ENCODE measurements at places on chromosomes 11 and 22.

DNA sequence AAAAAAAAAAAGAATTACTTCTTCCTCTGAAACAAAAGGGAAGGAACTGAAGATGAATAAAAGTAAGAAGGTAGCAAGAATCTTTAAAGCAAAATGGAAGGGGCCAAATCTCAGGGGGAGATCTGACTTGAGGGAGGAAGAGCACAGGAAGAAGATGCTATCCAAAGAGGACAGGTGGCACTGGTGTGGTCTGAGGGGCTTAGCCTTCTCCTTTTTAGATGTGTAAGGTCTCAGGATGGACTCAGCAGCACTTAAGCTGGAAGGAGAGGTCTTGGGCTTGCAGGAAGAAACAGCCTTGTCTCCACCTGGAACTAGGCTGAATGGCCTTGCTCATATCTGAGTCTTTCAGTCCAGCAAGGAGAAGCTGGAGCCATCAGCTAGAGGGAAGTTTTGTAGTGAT lies 5.0 kb upstream of the RNF169 start:
- no peak for DNase-seq

DNA sequence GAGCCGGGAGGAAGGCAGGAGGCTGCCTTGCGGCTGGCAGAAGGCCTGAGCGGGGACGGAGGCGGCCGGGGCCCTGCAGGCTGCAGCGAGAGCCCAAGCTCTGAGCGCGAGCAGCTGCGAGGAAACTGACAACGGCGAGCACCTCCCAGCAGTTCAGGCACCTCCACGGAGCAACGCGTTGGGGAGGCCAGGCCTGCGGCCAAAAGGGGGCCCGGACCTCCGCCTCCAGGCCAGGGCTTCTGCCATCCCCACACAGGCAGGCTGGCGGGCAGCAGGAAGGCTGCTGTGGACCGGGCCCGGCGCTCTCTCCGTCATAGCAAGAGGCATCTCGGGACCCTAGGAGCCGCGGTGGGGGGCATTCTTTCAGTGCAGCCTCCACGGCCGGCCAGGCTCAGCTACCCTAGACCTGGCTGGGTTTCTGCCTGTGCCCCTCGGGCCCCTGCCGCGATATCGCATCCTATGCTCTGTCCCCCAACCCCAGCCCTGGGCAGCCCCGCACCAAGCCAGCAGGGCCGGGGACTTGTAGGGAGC lies 22.9 kb upstream of the SLC22A12 start:
- DNase-seq = no peak

DNA sequence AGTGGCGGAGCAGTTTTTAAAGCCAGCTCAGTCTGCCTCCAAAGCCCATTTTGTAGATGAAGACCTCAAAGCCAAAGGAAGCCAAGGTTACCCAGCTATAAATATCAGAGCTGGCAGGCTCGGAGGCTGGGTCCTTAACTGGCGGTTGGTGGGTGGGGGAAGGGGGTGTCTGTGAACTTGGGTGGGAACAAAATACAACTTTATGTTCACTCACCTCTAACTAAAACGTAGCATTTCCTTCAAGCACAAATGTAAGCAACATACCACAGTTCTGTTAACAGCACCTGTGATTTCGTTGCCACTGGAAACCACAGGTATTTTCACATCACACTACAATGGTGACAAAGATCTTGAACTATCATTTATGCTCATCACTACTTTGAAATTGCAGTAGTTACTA lies 99.7 kb upstream of the SYT13 start:
- DNase-seq = no peak

DNA sequence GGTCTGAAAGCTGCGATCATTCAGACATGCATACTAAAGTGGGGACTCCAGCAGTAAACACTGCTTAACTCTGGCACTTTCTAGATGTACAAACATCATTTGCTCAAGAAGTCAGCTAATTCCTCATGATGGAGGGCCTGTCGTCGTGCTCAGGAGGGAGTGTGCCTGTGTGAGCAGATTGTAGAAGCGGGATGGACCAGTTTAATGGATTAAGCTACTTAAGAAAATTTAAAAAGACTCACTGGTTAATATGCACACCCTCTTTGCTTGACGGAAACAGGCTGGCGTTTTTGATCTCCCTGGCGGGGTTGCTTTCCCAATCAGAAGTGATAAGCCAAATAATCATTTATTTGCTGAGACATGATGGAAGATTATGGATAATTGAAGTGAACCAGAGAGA lies 79.0 kb downstream of the LDLRAD3 start:
- DNase-seq = no peak

DNA sequence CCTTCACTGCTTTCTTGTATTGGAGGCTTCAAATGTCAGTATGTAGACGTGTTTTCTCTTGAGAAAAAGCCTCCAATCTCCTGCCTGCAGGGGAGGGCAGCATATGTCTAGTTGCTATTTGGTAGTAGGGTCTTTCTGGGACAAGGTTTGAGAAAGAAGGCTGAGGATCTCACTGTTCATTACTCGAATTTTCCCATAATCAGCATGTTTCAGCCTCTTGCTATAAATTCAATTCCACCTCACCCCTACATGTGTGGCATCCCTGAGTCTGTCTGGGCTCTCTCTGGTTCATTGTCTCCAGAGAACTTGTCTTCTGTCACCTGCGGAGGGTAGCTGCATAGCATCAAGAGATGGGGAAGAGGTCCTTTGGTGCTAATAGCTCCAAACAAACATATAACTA lies 19.5 kb upstream of the CCDC83 start:
- no peak for DNase-seq

- DNase-seq = no peak
Observed at GRCh38 chr11:12185914-12186313, 75.5 kb downstream of the MICAL2 start.

DNA sequence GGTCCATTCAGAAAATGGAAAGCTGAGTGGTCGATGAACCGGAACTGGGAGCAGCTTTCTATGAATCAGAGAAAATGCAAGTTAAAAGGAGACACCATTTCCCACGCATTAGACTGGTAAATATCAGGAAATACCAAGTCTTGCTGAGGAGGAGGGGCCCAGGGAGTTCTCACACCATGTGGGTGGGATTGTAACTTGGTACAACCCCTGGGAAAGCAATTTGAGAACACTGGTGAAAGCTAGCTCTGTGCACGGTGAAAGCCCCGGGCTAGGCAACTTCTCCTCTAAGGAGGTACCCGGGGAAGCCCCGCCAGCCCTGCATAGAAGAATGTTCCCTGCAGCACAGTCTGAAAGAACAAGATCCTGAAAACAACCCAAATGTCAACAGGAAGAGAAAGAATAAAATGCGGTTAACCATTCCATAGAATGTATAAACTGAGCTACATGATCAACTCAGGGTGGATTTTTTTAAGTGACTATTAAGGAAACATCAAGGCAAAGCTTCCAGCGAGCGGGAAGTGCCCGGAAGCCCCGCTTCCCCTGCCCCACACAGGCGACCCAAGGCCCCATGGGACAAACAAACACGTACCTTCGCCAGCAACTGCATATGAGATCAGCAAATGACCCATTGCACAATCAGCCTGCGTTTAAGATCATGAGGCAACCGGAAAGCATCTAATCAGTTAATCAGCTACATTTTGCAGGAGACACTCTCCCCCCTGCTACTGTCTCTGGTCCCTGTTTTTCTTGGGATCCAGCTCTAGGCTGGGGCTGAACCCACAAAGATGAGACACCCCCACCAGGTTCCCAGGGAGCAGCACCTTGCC lies 11.3 kb downstream of the SHANK2 start:
- DNase-seq = no peak

GRCh38 chr22:20663941-20664593 lies 109.8 kb upstream of the SERPIND1 start:
- DNase-seq = no peak

DNA sequence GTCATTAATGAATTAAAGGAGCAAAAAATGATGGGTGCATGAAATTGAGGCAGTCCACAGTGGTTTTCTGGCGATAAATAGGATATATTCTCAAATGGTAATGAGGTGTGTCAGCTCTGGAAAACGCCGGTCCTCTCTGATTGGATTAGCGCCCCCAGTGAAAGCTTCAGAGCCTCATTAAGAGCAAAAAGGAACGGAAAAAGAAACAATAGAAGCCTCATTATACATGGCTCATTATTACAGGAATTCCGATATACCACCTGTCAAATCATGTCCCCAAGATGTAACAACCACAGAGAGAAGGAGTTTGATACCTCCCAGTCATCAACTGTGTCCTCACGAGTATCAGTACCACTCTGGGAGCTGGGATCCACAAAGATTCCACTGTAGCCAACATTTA lies 175.7 kb upstream of the PITPNB start:
- DNase-seq = no peak

All from HS-27A (cell line).